Right renal pelvis (tissue), 4 donors: ENCODE measurements at places on chromosomes 7 and 10. TPM values are rescaled to one million over a fixed set of nuclear protein-coding genes. Genes with fewer than 3 reads are reported as not detected.

Gene PPP1R3C
- 48.7 TPM for polyA plus RNA-seq

DNA sequence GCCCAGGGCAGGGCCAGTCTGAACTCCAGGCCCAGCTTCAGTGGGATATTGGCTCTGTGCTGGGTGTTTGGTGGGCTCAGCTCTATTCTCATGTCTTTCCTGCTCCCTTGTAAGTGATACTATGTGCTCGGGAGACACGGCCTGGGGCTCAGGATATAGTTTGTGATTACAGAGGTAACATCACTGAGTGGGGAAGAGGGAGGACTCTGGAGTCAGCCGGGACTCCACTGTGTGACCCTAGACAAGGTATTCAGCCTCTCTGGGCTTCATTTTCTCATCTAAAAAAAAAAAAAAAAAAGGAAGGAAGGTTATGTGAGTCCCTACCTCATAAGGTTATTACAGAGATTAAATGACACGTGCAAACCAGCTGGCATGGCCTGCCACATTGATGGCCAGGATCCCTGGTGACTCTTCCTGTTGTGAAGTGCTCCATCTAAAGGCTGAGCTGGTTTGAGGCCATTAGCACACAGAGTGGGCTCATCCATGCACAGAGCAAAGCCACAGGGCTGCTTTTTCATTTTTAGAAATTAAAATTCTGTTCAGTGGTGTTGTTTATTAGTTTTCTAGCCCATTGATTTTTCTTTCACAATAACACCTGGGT lies 15.7 kb downstream of the SLC13A4 start:
- DNase-seq = no peak

GRCh38 chr10:5499493-5500140 lies at the start of gene CALML5:
Gene CALML5, minus strand, starts transcription at chr10:5499570. Its CDS starts 132 bp downstream, at chr10:5499438.
- DNase-seq = no peak

Gene LMOD2
- not detected for polyA plus RNA-seq

- DNase-seq = no peak
Measured at GRCh38 chr10:112269266-112269665, 13.9 kb upstream of the TECTB start.

Gene EIF3A
- 177 TPM for polyA plus RNA-seq

GRCh38 chr10:5528989-5529701 lies 4.4 kb downstream of the CALML3 start:
- DNase-seq = no peak

Gene HBP1
- 104 TPM for polyA plus RNA-seq

DNA sequence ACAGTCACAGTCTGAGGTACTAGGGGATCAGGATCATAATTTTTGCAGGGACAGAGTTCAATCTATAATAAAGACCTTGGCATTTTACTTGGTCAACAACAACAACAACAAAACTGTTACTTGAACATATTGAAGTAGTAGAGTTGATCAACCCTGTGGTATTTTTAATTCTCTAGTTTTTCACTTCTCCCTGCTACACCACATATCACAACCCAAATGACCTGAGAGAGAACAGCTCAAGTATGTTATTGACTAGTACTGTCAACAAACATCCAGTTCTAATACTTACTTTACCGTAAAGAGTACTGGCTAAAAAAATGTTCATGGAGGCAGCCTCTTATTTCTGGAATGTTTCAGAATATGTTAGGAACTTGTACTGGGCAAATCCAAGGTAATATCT lies 90.5 kb upstream of the FAM3C start:
- DNase-seq = no peak

DNA sequence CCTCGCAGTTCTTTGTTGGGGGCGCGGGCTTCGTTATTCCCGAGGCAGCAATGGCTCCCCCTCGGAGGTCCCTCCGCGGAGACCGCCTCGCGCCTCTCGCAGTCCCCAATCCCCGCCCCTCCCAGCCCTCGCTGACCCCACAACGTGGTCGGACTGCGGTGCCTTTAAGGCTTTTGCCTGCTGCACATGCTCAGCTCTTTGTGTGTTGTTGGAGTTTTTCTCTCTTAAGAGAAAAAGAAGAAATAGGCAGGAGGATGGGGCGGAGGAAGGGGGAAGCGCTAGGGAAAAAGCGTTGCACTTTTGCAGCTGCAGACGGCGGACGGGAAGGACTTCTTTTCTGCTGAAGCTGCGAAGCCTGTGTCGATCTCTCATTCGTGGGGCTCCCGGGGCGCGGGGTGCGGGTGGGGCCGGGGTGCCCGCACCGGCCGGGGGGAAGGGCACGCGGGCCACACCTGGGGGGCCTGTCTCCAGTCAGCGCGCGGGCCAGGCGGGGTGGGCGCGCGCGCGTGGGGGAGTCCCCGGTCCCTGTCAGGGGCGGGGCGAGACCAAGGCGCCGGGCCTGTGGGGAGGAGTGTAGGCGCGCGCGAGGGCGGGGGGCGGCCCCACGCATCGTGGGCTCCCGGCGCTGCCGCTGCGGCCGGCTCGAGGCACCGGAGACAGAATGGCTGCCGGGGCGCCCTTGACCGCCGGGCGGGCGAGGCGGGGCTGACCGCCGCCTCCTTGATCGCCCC lies 445 bp upstream of the ATRNL1 start:
- no peak for DNase-seq

Gene LIMK1
- polyA plus RNA-seq = 24.8 TPM

DNA sequence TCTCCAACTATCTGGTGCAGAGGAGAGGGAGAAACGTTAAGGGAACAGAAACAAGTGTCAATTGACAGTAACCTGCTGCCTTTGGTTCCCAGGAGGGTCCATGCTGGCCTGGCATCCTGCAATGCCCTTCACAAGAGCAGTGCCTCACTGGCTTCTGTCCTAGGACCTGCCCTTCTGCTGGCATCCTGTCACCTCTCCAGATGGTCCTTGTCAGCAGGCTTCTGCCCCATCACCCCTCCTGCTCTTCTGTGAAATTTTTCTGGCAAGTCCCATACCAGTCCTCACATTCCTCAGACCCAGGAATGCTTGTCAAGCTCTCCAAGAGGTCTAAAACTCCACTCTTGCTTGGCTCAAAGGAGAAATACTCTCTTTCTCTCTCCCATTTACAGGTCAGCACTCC lies 34.2 kb downstream of the C10orf67 start:
- DNase-seq = peak; percentile 20

DNA sequence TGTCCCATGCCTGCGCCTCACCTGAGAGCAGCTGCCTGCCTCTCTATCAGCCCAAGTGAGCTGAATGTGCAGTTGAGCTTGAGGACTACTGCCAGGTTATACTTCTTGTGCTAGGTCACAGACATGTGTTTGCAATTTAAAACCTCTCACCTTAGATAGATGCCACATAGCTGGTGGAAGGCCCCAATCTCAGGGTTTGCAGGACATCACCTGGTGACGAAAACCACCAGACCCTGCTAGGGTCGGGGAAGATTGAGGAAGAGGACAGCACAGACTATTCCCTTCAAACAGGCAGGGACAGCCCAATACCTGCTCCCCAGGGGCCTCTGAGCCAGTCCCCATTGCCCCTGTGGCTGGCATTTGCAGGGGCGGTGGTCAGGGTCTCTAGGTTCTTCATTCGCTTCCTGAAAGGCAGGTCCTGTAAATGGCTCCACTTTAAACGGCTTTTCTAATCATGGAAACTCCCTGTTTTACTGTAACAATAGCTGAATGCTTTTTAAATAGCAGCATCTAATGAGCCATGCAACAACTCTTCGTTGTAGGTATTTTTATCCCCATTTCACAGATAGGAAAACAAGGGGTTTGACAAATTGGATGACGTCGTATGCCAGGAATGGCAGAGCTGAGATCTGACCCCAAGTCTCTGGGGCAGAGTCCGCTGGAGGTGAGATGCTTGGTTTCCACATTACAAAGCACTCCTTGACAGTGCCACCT lies 80.1 kb downstream of the EMX2 start:
- DNase-seq = no peak

- DNase-seq = no peak
Measured at GRCh38 chr7:142711746-142712616, 37.3 kb upstream of the PRSS1 start.

DNA sequence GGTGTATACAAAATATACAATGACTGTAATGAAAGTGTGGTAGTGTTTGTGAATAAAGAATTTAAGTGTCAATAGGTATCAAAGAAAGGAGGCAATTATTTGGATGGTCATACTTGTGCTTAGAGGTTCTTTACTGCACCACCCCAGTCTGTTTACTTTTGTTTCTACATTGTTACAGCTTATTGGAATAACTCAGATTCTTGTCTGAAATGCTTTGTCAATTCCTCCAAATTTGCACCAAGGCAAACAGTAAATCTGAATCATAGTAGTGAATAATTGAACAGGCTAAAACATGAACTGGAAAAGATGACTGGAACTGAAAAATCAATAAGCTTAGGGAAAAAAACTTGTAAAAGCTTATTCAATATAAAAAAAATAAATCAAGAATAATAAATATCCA lies 319.2 kb downstream of the EXOC4 start:
- DNase-seq = no peak
